ENCODE measurements at places on chromosomes 1 and 21.

GRCh38 chr1:41291195-41291594, 49.1 kb upstream of the SCMH1 start:
- no peak for DNase-seq

DNA sequence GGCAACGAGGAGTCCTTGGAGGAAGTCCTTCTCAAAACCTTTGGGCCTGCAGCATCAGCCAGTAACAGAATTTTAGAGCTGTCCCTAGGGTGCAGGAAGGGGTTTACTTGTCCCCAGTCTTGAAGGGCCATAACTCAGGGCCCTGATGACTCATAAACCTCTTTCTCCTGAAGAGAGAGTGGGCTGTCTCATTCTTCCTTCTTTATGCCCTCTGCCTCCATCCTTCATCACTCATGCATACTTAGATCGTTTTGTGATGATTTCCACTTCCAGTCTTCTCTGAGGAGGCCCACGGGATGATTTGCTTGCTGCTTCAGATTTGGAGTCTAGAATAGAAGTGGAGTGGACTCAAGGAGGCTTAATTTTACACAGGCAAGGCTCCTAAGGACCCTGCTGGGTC, 60.2 kb downstream of the NDUFS5 start:
- no peak for DNase-seq

DNA sequence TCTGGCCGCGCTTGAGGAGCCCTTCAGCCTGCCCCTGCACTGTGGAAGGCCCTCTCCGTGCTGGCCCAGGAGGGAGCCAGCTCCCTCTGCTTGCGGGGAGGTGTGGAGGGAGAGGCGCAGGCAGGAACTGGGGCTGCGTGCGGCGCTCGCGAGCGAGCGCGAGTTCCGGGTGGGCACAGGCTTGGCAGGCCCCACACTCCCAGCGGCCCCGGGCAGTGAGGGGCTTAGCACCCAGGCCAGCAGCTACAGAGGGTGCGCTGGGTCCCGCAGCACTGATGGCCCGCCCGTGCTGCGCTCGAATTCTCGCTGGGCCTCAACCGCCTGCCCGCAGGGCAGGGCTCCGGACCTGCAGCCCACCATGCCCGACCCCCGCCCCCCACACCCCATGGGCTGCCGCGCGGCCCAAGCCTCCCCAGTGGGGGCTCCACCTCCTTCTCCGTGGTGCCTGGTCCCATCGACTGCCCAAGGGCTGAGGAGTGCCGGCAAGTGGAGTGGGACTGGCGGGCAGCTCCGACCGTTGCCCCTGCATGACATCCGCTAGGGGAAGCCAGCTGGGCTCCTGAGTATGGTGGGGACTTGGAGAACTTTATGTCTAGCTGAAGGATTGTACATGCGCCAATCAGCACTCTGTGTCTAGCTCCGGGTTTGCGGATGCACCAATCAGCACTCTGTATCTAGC, 46.0 kb downstream of the COL24A1 start:
- DNase-seq: no peak

- DNase-seq: no peak
These were observed 466 bp downstream of the VPS26C start for GRCh38 chr21:37266515-37267221.

DNA sequence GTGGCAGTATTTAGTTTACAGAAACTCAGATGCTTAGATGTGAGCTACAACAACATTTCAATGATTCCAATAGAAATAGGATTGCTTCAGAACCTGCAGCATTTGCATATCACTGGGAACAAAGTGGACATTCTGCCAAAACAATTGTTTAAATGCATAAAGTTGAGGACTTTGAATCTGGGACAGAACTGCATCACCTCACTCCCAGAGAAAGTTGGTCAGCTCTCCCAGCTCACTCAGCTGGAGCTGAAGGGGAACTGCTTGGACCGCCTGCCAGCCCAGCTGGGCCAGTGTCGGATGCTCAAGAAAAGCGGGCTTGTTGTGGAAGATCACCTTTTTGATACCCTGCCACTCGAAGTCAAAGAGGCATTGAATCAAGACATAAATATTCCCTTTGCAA, 59.7 kb upstream of the ZNF326 start:
- DNase-seq: no peak

DNA sequence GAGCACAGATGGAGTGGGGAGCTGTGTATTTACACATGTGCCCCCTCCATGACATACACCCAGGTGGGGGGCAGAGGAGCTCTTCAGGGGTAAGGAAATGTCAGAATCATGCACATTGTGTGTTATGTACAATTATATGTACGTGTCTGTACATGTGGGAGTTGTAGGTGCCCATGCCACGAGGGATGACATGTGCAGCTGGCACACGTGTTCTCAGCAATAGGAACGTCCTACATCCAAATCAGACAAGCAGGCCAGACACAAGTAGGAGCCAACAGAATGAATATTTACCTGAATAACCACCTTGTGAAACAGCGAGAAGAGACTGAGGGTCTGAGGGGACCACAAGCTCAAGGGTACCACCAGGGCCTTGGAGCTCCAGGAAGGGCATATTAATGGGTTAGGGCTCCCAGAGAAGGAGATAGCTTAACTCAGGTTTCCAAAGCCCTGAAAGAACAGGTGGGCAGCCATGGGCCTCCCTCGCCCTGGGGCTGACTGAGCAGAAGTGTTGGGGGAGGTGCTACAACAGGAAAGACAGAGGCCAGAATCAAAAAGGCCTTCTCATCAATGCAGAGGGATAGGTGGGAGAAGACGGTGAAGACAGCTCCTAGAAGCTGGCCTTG, 3.2 kb downstream of the COL16A1 start:
- no peak for DNase-seq

DNA sequence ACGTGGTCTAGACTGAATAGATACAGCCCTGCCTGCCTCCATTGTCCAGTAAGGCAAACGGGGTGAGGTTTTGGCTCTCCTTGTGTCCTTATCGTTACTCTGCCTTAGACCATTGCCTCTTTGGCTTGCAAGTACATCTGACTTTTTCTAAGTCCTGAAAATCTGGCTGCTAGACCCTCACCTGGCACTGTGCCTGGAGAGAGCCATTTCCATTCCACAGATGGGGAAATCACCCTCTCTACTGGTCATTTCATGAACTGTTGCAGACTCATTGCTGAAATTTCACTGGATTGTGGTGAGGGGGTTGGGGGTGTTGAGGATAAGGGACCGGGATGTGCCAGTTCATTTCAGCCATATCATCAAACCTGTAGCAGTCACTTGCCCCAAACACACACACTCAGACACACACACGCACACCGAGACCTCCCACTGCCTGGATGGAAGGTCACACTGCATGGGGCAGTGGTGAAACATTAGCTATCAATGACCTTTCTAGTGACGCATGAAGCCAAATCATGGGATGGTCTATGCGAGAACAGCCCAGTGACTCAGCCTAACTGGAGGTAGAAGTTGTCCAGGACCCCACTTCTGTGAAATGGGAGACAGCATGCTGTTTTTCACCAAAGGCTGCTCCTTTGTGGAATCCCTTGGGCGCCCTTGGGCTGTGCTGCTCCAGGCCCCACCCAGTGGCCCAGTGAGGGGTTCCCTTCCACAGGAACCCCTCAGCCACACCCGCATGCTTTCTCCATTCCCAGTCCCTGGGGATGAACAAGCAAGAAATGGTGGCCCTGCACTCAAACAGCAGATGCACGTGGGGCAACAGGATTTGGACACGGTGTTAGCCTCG, 34.9 kb upstream of the VASH2 start:
- DNase-seq: no peak

DNA sequence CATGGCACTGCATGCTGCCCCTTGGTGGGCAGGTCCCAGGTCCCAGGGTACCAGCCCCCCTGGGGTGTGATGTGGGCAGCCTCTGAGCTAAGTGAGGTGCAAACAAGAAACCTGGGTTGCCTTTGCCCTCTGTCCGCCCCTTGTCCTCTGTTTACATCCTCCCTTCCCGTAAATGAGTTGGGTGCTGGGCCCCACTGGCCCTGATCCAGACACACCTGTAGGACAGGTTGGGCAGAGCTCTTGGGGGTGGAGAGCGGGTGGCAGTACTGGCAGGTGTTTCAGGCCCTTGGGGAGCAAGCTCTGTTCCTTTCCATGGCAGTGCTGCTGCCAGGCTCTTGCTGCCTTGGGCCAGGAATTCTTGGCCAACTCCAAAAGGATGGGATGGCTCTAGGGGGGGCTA, 35.8 kb downstream of the ELF3 start:
- DNase-seq: no peak

DNA sequence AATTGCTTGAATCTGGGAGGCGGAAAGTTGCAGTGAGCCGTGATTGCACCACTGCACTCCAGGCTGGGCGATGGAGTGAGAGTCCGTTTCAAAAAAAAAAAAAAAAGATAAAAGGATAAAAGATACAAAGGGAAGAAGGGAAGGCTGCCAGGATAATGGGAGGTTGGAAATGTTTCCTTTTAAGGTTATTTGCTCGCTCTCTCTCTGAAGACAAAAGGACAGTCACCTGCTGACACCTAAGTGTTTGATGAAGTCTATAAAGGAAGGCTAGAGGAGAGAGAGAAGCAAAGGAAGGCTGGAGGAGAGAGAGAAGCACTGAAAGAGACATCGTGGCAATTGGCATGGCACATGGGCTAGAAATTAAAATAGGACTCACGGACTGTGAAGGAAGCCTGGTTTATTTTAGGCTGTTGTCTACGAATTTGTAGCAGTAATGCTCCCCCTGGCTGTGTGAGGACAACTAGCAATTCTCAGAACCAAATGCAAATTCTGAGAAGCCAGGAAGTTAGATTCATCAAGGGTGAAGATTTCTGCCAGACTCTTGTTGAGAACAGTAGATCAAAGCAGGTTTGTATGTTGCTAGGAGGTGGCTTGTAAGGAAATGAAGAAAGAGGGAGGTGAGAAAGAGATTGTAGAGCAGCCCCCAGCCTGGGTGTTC, 154.2 kb downstream of the ZP4 start:
- DNase-seq: peak; percentile 64

DNA sequence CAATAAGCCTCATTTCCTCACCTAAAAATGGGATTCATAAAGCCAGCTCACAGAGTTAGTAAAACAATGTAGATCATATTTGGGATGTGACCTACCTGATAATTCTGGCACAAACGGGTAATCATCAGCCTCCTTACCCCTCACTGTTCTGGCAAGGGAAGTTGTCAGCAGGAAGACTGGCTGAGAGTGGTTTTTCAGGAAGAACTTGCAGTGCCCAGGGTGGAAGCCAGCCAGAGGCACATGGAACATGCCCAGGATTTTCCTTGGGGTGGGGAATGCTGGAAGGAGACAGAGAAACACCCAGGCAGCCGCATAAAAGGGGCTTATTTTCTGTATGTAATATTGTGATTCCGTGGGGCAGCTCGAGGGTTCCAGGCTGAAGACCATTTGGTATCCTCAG, 7.7 kb upstream of the SLC5A9 start:
- DNase-seq: no peak

DNA sequence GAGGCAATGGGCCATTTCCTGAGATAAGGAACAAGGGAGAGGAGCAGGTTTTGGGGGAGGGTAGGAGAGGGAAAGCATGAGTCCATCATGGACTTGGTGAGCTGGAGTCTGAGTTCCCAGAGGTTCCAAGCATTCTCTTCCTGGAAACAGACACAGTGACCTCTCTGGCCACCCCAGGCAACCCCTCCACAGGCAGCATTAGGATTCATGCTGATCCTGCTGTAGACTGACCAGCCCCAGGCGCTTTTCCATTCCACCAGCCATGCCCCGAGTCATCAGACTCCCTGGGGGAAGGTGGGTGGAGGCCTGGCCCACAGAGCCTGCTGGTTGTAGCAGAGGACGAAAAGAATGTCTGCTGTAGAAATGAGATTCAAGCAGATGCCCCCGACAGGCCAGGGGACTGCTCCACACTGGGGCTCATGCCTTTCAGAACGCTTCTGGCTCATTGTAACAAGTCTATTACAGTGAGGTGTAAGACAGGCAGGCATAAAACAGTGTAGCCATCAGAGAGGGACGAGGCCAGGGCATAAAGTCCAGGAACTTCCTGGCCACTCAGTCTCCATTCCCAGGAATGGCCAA, 52.2 kb downstream of the KCND3 start:
- DNase-seq: no peak

Measured in CD4-positive, alpha-beta T cell treated with Interleukin-1 beta for 1 hour (primary cell).